Effector memory CD8-positive, alpha-beta T cell (primary cell): ENCODE measurements at places on chromosomes 12 and 14.
A peak's percentile ranks its signal among the peaks of the same experiment; 100 is the strongest.

DNA sequence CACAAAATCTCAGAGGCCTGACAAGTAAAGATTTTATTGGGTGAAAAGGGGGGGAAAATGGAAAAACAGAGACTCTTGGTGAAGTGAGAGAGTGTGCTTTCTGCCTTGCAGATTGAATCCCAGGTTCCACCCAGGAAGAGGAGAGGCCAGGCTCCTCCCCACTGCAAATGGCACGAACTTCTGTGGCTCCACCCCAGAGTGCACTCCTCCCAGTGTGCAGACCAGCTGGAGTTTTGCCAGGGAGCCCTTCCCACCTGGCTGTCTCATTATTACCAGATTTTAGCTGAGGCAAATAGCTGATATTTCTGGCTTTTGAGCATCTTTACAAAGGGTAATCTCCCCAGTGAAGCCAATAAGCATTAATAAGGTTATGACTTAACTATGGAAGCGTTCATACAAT lies 51.9 kb downstream of the TESPA1 start:
- H3K27me3 ChIP-seq: no peaks in the 10 kb centered on the region
- H3K36me3 ChIP-seq: peaks cover 3% of the 10 kb centered on the region
- H3K4me1 ChIP-seq: peaks cover 37% of the 10 kb centered on the region

- H3K4me1 ChIP-seq: peaks cover 2% of the 10 kb centered on the region
- no peak overlapping the region for H3K27ac ChIP-seq
- H3K4me3 ChIP-seq: no peak overlapping the region
- DNase-seq: no peak
- H3K36me3 ChIP-seq: no peaks in the 10 kb centered on the region
Measured at GRCh38 chr12:66733839-66734238, 55.0 kb upstream of the GRIP1 start.

DNA sequence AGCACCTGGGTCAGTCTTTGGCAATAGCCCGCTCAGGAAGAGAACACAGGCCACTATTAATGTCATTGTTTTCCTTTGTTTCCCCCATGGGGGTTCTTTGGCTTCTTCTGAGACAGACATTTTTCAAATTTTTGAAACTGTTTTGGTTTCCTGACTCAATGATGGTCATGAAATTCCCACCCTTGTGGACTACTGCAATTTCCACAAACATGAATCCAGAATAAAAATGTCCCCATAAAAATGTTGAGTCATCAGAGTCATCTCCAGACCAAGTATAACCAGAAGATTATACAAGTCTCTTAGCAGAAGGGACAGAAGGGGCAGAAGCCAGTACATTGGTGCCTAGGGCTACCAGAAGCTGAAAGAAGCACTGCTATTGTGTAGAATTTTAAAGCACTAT lies 29.1 kb downstream of the SLCO1A2 start:
- peaks cover 33% of the 10 kb centered on the region for H3K27me3 ChIP-seq
- no peaks in the 10 kb centered on the region for H3K36me3 ChIP-seq
- no peak overlapping the region for H3K27ac ChIP-seq
- H3K4me1 ChIP-seq: no peaks in the 10 kb centered on the region
- DNase-seq: no peak

DNA sequence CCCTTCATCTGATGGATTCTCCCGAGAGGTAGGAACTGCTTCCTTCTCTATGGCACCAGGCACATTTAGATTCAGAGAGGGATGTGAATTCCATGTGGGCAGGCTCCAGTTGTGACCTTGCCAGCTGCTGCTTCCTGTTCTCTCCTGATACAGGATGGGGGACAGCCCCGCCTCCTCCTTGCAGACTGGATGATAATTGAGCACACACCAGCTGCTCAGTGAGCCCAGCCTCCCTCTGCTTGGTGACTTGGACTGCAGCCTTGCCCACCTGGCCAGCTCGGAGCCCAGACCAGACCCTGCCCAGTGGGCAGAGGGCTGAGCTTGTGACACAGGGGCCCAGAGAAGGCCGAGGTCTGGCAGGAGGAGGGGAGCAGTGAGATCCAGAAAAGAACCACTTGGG lies 90.2 kb downstream of the CALM1 start:
- no peak for DNase-seq
- H3K27ac ChIP-seq: no peak overlapping the region
- no peak overlapping the region for H3K4me3 ChIP-seq
- H3K27me3 ChIP-seq: peaks cover 17% of the 10 kb centered on the region

- peak; percentile 33 for DNase-seq
- H3K27ac ChIP-seq: peak overlapping the region; percentile 93
- peaks cover 36% of the 10 kb centered on the region for H3K4me1 ChIP-seq
- H3K4me3 ChIP-seq: peak overlapping the region; percentile 87
- H3K36me3 ChIP-seq: no peaks in the 10 kb centered on the region
Measured at GRCh38 chr14:99604766-99605298, 825 bp upstream of the CCDC85C start.

- peak overlapping the region; percentile 33 for H3K27ac ChIP-seq
- H3K36me3 ChIP-seq: no peaks in the 10 kb centered on the region
- peak; percentile 16 for DNase-seq
- H3K27me3 ChIP-seq: peaks cover 6% of the 10 kb centered on the region
Measured at GRCh38 chr14:68978172-68978911, 760 bp downstream of the ACTN1 start.

DNA sequence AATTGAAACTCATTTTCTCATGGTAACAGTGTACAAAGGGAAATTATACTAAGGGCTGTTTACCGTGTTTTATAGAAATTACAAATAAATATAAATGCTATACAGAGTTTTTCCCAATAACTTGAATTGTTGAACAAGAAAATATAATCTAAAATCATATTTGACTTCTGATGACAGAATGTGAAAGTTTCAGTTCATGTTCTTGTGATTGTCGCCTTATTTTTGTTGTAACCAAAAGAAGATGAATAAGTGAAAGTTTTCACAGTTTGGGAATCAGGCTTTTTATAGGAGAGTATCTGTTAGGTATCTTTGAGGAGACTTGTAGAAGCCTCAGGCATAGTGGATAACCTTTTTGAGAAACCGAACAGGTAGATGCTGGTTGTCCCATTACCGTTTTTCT lies 28.1 kb downstream of the ANO6 start:
- no peak for DNase-seq
- H3K27ac ChIP-seq: peak overlapping the region; percentile 77
- peak overlapping the region; percentile 69 for H3K4me3 ChIP-seq
- no peaks in the 10 kb centered on the region for H3K27me3 ChIP-seq
- H3K36me3 ChIP-seq: no peaks in the 10 kb centered on the region
- peaks cover 23% of the 10 kb centered on the region for H3K4me1 ChIP-seq

DNA sequence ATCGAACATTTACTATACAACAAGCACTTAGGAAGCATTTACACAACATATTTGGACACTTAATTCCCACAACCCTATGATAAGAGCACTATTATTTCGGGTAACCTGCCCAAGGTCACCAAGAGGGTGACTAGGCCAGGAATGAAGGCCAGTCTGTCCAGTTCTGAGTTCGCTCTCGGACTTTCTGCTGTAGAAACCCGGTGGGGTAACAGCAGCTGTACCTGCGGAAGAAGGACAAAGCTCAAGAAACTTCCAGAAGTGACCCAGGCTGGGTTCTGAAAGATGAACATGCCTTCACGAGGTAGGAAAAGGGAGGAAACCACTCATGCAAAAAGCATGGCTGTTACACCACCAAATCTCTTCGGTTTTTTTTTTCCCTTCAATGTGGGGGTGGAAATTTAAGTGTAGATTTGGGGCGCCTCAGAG lies 10.8 kb downstream of the PLA2G1B start:
- no peak for DNase-seq
- H3K4me1 ChIP-seq: peaks cover 16% of the 10 kb centered on the region
- H3K4me3 ChIP-seq: peak overlapping the region; percentile 93

DNA sequence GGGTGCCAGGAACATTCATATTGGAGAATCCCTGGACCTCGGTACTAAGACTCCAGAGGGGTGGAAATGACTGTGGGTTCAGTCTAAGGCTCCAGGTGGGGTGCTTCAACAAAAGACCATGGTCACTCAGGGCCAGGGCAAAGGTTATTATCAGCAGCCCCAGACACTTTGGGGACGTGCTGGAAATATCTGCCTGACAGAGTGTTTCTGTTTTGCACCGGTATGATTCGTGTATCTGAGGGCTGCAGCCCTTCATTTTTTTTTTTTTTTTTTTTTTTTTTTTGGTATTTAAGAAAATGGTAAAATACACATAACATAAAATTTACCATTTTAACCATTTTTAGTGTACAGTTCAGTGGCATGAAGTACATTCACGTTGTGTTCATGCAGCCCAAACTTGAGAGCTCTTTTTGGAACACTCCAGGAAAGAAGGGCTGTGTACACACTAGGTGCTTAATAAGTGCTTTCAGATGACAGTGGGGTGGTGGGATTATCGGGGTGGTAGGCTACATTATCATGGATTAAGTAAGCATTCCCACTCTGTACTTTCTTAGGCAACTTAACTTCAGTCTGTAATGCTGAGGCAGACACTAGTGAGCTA lies 120.3 kb downstream of the CHST11 start:
- H3K4me3 ChIP-seq: no peak overlapping the region
- no peaks in the 10 kb centered on the region for H3K27me3 ChIP-seq
- H3K4me1 ChIP-seq: peaks cover 60% of the 10 kb centered on the region
- DNase-seq: no peak
- peak overlapping the region; percentile 67 for H3K27ac ChIP-seq

DNA sequence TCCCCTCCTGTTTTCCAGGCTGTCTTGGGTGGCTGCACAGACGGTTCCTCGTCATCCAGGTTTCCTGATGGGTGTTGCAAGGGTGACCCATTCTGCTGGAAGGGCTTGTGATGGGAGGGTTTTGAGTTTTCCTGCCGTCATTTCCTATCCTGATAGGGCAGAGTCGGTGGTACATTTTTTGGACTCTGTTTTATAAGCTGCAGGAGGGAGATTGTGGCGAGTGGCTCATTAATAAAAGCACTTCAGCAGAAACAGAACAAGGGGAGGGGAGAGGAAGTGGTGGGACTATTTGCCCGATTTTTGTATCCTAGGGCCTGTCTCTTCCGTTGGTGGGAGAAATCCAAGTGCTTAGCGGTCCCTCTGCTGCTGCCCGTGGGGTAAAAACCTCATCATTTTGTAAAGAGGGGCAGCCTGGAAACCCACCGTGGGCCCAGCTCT lies 40.0 kb downstream of the TSPAN9 start:
- peaks cover 58% of the 10 kb centered on the region for H3K27me3 ChIP-seq
- DNase-seq: no peak
- no peak overlapping the region for H3K4me3 ChIP-seq
- no peaks in the 10 kb centered on the region for H3K36me3 ChIP-seq
- H3K4me1 ChIP-seq: peaks cover 6% of the 10 kb centered on the region

- H3K27ac ChIP-seq: no peak overlapping the region
- H3K27me3 ChIP-seq: no peaks in the 10 kb centered on the region
- DNase-seq: no peak
- peaks cover 38% of the 10 kb centered on the region for H3K36me3 ChIP-seq
- no peak overlapping the region for H3K4me3 ChIP-seq
- no peaks in the 10 kb centered on the region for H3K4me1 ChIP-seq
Measured at GRCh38 chr12:109492371-109492770, 14.9 kb downstream of the UBE3B start.

GRCh38 chr12:66647034-66647691 lies 31.7 kb downstream of the GRIP1 start:
- no peak for DNase-seq
- no peaks in the 10 kb centered on the region for H3K4me1 ChIP-seq

GRCh38 chr14:89237921-89238529 lies 179.0 kb downstream of the FOXN3 start:
- peaks cover 40% of the 10 kb centered on the region for H3K4me1 ChIP-seq
- no peak overlapping the region for H3K27ac ChIP-seq
- no peak for DNase-seq
- H3K36me3 ChIP-seq: no peaks in the 10 kb centered on the region
- no peak overlapping the region for H3K4me3 ChIP-seq
- H3K27me3 ChIP-seq: no peaks in the 10 kb centered on the region

DNA sequence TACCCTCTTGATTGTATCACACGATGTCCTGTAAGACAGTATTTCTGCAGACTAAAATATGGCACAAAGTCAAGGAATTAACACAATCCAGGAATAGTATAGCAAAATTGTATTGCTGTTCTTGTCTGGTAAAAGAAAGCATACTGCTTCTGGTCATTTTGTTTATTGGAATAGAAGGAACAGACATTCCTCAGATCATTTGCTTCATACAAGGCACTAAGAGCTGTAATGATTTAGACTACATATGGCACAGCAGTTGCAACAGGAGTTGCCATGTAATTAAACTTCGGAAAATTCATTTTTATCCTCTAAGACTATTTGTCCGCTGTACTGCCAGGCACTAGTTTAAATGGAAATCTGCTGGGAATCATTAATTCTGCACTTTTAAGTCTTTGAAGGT lies 7.6 kb upstream of the KERA start:
- H3K27me3 ChIP-seq: no peaks in the 10 kb centered on the region
- no peak for DNase-seq
- no peaks in the 10 kb centered on the region for H3K36me3 ChIP-seq
- H3K4me3 ChIP-seq: no peak overlapping the region
- no peak overlapping the region for H3K27ac ChIP-seq

- H3K4me3 ChIP-seq: peak overlapping the region; percentile 64
- H3K4me1 ChIP-seq: peaks cover 6% of the 10 kb centered on the region
- no peaks in the 10 kb centered on the region for H3K36me3 ChIP-seq
- no peak overlapping the region for H3K27ac ChIP-seq
- peaks cover 50% of the 10 kb centered on the region for H3K27me3 ChIP-seq
Measured at GRCh38 chr12:105083551-105084105, 630 bp downstream of the ALDH1L2 start.

- peaks cover 30% of the 10 kb centered on the region for H3K4me1 ChIP-seq
- H3K4me3 ChIP-seq: no peak overlapping the region
- no peak for DNase-seq
- H3K27ac ChIP-seq: no peak overlapping the region
Measured at GRCh38 chr12:55724940-55725309, 3.9 kb downstream of the CD63 start.

- H3K36me3 ChIP-seq: peaks cover 5% of the 10 kb centered on the region
- no peaks in the 10 kb centered on the region for H3K4me1 ChIP-seq
- DNase-seq: no peak
- H3K27me3 ChIP-seq: peaks cover 10% of the 10 kb centered on the region
- no peak overlapping the region for H3K4me3 ChIP-seq
Measured at GRCh38 chr14:104898870-104899510, 25.7 kb upstream of the PLD4 start.

GRCh38 chr12:42957136-42957535 lies 367.6 kb upstream of the PRICKLE1 start:
- H3K4me3 ChIP-seq: no peak overlapping the region
- no peak overlapping the region for H3K27ac ChIP-seq
- no peaks in the 10 kb centered on the region for H3K27me3 ChIP-seq
- H3K36me3 ChIP-seq: no peaks in the 10 kb centered on the region
- H3K4me1 ChIP-seq: no peaks in the 10 kb centered on the region
- no peak for DNase-seq

DNA sequence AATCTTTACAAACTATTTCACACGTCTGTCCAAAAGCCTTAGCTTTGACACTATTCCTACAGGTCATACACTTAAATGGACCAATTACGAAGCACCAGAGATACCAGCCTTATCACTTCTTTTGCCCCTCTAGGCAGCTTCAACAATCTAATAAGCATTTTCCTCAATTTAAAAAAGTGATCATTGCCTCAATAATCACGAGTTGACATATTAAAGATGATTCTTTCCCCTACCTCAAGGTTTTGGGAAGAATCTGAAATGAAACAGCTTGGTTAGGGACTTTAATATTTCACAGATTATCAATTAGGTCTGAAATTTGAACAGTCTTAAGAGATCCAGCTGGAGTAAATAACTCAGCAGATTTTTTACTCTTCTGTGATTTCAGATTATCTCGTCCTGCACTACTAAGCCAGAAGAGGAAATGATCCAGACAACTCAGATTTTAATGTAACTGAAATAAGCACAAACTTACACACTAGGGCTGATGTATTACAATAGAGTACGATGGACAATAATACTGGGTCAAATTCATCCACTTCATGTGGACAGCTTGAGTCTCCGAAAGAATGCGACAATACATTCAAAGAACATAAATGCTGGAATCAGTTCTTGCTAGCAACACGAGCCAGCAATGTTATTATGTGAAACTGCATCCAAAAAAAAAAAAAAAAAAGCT lies 15.9 kb downstream of the UBE2N start:
- DNase-seq: no peak
- peaks cover 84% of the 10 kb centered on the region for H3K4me1 ChIP-seq
- H3K27ac ChIP-seq: peak overlapping the region; percentile 83
- no peak overlapping the region for H3K4me3 ChIP-seq
